ENCODE measurements at places on chromosomes 7 and 10. TPM values are rescaled to one million over a fixed set of nuclear protein-coding genes. Genes with fewer than 3 reads are reported as not detected.
A peak's percentile ranks its signal among the peaks of the same experiment; 100 is the strongest.

The ENO4 gene
- not detected for total RNA-seq

The MYOF gene
- 3.2 TPM for total RNA-seq

The PAOX gene
- total RNA-seq = 18.0 TPM

DNA sequence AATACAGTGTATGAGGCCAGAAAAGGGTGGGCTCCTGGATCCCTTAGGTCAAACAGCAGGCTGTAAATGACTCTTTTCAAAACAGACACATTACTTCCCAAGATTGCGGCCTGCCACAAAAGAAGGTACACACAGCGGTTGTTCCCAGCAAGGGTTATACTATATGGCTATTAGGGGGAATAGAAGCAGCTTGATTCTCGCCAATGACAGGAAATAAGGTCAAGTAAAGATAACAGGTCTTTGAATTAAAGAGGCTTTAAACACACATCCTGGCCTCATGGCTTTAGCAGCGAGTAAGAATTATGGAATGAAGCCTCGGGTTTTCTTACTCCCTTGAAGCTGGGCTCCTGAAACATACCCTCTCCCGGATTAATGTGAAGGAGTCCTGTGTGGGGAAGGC is 58.3 kb downstream of the CYP26A1 start:
- no peak for DNase-seq

DNA sequence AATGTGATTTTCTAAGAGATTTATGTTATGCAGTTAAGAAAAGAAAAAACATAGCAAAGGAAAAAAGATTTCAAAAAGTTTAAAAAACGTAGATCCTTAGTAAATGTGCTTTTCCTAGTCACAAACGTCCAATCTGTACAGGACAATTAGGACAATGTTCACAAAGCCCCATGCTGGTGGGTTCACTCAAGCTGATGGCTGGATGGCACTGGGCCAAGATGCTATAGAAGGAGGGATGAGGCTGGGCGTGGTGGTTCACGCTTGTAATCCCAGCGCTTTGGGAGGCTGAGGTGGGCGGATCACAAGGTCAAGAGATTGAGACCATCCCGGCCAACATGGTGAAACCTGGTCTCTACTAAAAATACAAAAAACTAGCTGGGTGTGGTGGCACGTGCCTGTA is 22.1 kb downstream of the SVIL start:
- DNase-seq = peak; percentile 22

DNA sequence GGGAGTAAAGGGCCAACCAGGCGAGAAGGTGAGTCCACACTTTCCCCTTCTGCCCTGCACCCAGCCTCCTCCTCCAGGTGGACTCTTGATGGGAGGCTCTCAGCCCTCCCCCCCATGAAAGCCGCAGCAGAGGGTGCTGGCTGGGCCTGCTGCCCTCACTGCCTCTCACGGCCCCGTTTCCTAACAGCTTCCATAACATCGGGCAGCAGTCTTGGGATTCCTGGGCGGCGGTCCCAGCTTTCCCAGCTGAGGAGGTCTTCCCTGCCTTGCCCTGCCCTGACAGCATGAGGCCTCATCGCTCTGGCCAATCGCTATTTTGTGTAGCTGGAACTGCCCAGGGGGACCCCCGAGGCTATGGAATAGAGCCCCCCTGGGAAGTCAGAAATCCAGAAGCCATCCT is 76.3 kb downstream of the COL13A1 start:
- no peak for DNase-seq

- no peak for DNase-seq
Observed at GRCh38 chr10:14563076-14563336, 211.7 kb downstream of the FAM107B start.

All from left lobe of liver (tissue), 2 donors.